ENCODE measurements at places on chromosomes 11 and 22.

DNA sequence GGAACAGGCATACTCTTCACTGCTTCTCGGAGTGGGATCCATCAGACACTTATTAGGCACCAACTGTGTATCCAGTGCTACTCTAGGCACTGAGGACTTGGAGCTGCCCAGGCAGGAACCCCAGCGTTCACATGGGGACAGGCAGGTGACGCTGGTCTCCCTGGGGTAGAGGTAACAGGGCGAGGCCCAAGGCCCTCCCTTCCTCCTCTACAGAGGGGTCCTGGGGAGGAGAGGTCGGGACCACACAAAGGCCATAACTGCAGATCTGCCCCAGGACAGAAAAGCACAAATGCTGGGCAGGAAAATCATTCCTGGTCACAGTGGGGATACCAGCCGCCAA lies 262.2 kb downstream of the BRD1 start:
- DNase-seq, result no peak

DNA sequence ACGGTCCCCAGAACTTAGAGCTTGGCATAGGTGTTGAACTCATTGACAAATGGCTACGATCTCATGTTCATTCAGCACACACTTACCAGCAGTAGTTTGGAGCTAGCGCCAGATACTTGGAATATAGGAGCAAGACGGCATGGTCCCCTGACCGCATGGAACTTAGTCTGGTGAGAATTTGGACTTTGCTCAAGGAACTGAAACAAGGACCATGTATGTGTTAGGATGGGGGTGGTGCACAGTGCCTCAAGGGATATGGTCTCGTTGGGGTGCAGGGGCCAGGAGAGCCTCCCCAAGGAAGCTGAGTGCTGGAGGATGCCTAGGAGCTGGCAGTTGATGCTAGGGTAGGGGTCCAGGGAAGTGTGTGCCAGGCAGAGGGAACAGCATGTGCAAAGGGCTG lies 119.2 kb downstream of the KIAA1671 start:
- no peak for DNase-seq

- no peak for DNase-seq
These were observed 89.2 kb downstream of the TSPAN18 start for GRCh38 chr11:44815917-44816456.

- DNase-seq, result no peak
These were observed 40.2 kb downstream of the MORC2 start for GRCh38 chr22:30928401-30928800.

GRCh38 chr22:37043828-37044538 lies 7.6 kb upstream of the KCTD17 start:
- DNase-seq, result no peak

DNA sequence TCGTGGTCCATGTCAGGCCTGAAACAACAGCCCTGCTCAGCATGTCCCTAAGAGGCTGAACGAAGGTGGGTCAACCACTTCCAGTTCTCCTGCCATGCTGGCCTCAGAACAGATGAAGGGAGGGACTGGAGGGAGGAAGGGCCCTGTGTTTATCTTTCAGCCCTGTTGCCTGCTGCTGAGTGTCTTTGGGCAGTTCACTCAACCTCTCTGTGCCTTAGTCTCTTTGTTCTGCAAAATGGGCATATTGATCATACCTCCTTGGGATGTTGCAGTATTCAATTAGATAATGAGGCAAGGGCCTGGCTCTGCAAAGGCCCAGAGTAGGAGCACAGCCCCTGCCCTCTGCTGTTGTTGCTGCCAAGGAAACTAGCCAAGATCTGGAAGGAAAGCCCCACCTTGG lies 207.5 kb downstream of the MN1 start:
- DNase-seq, result no peak

DNA sequence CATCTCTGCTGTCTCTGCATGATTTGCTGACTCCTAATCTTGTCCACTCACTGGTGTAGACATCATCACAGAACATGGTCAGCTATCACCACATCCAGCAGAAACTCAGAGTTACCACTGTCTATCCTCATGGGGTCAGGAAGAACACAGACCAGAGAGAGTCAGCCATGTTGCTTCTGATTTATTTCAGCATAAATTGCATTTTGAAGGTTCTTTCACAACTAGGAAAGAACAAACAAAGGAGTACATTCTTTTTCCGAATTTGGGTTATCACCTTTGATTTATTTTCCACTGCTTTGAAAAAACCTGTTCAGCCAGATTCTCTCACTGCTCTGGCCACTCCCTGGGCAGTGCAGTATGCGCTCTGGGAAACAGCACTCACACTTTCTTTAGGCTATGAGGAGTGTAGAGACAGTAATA lies 172.0 kb upstream of the MTMR2 start:
- no peak for DNase-seq

DNA sequence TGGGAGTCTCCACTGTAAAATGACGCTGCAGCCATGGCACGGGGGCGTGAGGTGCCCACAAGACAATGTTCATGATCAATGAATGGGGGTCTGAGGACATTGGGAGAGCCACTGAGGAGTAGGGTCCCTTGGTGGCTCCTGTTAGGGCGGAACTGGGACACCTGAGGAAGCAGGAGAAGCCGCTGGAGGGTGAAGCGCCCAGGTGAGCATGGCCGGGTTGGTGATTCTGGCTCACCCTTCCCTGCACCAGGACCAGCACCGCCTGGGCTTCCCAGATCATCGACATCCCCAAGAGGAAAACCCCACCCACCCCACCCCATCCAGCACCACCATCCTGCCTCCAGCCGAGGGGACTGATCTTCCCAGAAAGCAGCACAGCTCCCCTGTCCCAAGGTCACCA lies 30.6 kb downstream of the SHANK2 start:
- DNase-seq, result no peak

GRCh38 chr22:42303396-42304323 lies 33.2 kb upstream of the TCF20 start:
- no peak for DNase-seq

DNA sequence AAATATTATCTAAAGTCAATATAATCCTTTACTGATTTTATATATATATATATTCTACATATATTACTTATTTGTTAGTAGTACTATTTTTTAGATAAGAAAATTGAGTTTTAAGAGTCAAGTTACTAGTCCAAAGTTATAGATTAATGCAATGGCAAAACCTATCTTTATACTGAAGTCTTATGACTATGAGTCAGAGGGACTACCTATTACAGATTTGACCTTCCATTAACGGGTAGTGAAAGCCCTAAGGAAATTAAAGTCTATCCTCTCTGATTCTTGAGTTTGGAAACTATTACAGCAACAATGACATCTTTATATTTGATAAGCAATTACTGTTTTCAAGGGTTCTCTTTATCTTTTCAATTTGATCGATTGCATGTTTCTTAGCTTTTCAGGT lies 315.8 kb downstream of the CASP12 start:
- DNase-seq, result no peak

- no peak for DNase-seq
These were observed 353.7 kb downstream of the INSC start for GRCh38 chr11:15468466-15468865.

DNA sequence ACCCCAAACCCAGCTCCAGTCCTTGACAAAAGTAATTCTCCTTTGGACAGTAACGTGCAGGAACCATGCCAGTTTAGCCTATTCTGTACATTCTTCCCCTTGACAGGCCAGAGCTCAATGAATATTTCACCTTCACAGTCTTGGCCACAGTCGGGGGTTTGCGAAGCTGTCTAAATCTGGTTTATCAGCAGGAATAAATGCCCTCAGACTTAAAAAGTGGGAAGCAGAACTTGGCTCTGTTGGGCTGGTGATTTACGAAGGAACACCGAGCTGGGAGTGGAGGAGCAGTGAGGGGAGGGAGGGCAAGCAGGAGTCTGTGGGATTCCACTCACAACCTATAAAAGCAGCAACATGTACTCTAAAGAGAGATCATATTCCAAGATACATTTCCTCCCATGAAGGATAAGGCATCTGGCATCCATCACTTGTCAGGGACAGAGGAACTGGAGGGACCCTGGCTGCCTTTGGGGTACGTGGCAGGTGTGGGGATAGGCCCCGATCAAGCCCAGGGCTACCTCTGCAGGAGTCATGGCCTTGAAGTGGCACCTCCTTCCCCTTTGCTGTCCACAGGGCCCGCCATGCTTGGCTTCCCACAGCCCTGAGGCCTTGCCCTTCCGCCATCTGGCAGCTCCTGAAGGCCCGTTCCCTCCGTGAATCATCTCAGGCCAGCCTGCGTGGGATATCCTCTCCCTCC lies 154.3 kb downstream of the ADAMTS15 start:
- no peak for DNase-seq

- DNase-seq, result no peak
These were observed 277.0 kb downstream of the SBF2 start for GRCh38 chr11:10017050-10017449.

GRCh38 chr22:41028841-41029240 lies 63.6 kb upstream of the EP300 start:
- DNase-seq, result no peak

DNA sequence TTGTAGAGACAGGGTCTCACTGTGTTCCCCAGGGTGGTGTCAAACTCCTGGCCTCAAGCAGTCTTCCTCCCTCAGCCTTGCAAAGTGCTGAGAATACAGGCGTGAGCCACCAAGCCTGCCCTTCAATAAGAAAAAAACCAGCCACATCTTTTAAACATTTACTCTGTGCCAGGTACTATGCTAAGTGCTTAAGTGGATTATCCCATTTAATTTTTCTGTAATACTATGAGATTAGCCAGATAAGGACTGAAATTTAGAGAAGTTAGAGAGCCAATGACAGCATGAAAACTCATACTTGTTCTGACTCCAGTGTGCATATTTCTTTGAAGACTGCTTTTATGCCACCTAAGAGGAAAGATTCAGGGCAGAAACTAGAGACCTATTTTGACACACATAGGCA lies 35.7 kb downstream of the PPME1 start:
- DNase-seq, result no peak

- DNase-seq, result no peak
These were observed 53.6 kb downstream of the ANO1 start for GRCh38 chr11:70131606-70132190.

GRCh38 chr11:15195454-15196200 lies 80.9 kb downstream of the INSC start:
- no peak for DNase-seq

DNA sequence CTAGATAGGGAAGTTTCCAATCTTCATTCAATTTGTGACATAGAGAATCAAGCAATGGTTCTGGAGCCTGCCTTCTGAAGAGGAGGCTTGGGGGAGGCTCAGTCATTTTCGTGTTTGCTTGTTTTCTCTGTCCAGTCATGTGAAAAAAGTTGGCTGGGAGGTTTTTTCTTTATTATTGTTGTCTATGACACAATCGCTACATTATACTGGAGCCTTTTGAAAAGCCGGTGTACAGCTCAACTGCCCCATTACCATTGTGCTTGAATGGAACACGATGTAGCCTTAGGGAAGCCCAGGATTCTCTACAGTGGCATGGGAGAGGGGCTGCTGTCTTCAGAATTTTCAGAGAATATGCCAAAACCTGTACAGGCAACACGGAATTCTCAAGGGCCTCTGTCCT lies 57.9 kb upstream of the NCAM1 start:
- no peak for DNase-seq

DNA sequence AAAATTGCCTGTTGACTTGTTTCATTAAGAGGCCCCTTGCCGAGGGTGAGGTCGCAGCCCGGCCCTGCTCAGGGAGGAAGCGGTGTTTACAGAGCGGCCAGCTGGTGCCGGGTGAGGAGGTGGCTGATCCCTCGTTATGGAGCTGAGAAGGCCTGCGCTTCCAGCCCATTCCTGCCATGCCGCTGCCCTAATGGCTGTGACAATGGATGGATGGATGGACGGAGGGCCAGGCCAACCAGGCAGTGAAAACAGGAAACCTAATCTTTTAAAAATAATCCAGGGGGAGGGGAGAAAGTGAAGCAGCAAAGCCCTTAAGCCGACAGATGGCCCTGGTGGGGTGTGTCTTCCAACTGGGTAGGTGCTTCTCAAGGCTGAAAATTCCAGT lies 38.5 kb downstream of the BCR start:
- DNase-seq, result no peak

DNA sequence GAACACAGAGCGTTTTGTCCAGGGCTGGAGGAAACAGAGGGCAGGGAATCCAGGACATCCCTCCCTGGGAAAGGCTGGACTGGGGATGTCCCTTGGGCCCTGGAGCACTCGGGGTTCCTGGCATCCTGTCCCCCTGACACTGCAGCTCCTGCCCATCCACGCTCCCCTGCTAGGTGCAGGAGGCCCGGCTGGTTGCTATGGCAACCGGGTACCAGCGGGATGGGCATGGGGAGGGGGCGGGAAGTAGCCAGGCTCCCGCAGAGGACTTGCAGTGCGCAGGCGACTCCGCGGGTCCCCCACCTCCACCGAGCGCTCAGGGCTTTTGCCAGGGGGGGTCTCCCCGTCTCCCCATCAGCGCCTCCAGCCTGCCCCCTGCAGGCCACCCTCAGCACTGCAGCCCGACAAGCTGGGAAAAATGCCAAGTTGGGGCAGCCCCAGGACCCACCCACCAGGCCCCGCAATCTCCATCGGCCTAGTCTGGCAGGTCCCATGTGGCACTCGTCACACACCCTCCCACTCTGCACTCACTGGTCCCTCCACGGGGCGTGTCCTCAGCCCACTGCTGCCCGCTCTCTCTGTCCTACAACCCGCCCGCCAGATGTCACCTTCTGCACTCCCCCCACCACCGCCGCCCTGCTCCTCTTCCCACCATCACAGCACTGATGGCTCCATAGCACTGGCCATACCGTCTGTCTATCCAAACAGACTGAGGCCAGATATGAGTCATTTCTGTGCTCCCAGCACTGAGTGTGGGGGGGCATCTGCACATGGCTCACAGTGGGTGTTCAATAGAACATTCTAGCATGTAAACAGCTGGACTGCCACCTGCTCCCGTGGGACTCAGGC lies 31.5 kb downstream of the KIAA0930 start:
- DNase-seq, result no peak

- no peak for DNase-seq
These were observed 16.6 kb downstream of the BTBD10 start for GRCh38 chr11:13446444-13446843.

DNA sequence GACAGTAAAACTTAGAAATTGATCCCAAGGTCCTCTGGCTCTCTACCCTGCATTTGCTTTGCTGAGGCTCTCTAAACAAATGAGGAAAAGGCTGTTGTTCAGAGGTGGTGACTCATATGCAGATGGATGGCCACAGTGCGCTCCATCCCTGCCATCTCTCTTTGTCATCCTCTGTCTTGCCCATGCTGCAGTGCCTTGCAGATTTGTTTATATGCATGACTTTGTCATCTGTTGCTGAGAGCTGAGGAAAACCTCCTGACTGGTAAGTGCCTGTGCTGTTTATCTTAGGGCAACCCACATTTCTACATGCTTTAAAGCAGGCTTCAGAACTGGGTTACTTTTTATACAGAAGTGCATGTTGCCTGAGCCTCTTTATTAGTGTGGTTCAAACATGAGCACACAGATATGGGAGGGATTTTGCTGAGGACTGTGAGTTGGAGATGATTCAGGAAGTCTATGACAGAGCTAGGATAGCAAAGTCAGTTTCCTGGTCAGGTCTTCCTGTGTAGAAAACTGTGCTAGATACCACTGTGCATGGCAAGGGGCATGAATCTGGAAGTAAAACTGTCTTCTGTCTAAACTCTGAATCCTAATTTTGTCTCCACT lies 57.4 kb downstream of the JAM3 start:
- no peak for DNase-seq

DNA sequence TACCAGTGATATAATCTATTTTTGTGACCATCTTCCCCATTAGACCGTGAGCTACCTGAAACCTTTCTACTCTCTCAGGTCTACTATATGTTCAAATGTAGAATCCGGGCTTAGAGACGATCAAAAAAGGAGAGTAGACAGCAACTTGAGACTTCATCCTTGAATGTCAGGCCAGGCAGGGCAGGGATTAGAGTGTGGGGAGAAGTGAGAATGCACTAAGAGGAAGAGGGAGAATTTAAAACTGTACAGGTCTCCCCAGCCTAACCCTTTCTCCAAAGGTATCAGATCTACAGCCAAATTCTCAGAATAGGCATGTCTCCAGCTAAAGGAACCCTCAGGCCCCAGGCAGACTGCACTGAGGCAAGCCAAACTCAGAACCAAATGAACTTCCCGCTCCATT lies 935 bp downstream of the LAMTOR1 start:
- no peak for DNase-seq
